Daoy (cell line): ENCODE measurements at places on chromosomes 5 and 9. TPM values are rescaled to one million over a fixed set of nuclear protein-coding genes. Genes with fewer than 3 reads are reported as not detected.

- DNase-seq = no peak
These were observed 45.6 kb upstream of the IER5L start for GRCh38 chr9:129223551-129224208.

DNA sequence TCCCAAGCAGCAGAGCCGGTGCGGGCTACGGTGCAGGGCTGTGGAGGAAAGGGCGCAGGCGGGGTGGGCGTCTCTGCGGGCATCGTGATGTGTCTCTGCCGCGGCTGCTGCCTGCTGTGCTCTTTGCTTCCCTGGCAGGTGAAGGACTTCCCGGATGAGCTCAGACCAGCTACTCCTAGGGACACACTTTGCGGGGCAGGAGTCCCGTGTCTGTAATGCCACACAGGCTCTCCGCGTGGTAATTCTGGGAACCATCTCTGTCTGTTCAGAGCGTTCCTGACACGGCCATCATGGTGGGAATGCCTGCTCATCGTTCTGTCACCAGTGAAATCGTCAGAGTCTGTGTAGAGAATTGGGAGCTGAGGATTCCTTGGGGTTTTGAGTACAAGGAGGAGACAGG lies 235.5 kb downstream of the FANCC start:
- no peak for DNase-seq

DNA sequence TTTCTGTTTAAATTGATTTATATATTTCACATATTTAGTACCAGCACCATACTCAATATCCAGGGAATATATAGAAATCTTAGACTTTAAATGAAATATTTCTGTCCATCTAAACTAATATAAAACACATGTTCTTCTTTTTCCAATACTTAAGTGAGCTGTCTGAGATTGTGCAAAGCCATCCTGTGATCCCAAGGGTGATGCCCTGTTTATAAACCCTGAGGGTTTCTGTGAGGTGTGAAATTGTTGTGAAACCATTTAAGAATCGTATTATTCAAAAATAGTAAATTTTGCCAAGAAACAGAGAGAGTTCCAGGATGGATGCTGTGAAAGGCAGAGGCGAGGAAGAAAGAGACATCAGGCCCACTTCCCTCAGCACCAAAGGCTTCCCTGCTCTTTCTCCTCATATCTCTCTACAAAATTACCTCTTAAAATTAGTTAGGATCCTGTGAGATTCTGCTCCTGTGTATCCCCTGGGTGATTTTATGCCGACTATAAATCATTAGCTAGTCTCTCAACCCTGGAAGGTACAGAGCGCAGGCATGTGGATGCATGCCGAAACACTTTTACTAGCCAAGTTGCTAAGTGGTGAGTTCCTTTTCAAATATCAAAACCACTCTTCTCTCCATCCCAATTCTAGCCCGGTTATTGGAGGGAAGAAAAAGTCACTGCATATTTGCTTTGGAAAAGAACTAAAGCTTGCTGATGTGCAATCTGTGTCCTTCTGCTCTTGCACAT lies 183.0 kb downstream of the GLIS3 start:
- DNase-seq = no peak

GRCh38 chr5:104955479-104955878 lies 1392.9 kb upstream of the NUDT12 start:
- no peak for DNase-seq

- DNase-seq = peak; percentile 54
These were observed 664 bp upstream of the RAB3C start for GRCh38 chr5:58582019-58582802.

GRCh38 chr9:134661791-134662142 lies 20.2 kb downstream of the COL5A1 start:
- DNase-seq = peak; percentile 82

DNA sequence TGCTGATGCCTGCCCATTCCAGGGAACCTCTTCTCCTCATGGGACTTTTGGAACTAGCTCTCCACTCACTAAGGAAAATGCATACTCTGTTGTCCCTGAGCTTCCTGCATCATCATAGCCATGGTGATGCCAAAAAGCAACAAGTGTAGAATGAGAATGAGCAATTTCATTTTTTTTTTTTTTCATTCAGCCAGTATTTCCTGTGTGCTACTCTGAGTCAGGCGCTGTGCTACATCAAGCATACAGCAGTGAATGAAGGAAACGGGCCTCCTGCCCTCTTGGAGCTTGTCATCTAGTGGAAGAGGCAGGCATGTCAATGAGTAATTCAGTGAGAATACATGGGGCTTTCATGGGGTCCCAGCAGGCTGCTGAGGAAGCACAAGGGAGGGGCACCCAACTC lies 483.1 kb downstream of the BNC2 start:
- DNase-seq = no peak

DNA sequence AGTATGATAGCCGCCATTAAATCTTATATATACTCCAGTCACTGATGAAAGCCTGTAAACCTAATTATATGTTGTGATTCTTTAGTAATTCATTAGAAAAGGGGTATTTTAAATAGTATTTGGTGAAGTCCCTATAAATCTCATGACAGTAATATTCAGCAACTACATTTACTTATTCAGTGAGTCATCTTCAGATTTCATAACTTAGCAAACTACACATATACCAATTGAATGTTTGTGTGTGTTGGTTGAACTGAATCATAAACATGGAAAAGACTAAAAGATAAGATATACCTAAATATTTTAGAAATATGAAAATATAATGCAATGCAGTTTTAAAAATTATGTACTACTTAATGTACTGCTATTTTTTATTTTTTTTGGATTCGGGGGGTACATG lies 1050.4 kb downstream of the MAT2B start:
- DNase-seq = no peak

GRCh38 chr9:109811876-109812275 lies 31.9 kb downstream of the PALM2AKAP2 start:
- no peak for DNase-seq

GRCh38 chr5:40033411-40033810 lies 608.6 kb upstream of the DAB2 start:
- no peak for DNase-seq

GRCh38 chr5:110977915-110978314 lies 93.6 kb upstream of the TSLP start:
- no peak for DNase-seq

GRCh38 chr9:127264462-127265219 lies at the start of gene GARNL3:
Gene GARNL3 (plus strand): TSS chr9:127264774. CDS start chr9:127264878, 104 bp downstream.
- no peak for DNase-seq

DBH gene
- not detected in 2 replicates for total RNA-seq

NINJ1 gene
- 18.2 and 19.9 TPM in 2 replicates for total RNA-seq

CYLC2 gene
- not detected in 2 replicates for total RNA-seq

AFAP1L1 gene
- total RNA-seq = 11.7 and 12.8 TPM in 2 replicates

SCGB3A1 gene
- total RNA-seq = not detected in 2 replicates

PIK3R1 gene
- 8.2 and 13.8 TPM in 2 replicates for total RNA-seq

ACOT12 gene
- not detected in 2 replicates for total RNA-seq
